ENCODE measurements at places on chromosomes 16 and 17. TPM values are rescaled to one million over a fixed set of nuclear protein-coding genes. Genes with fewer than 3 reads are reported as not detected.
A peak's percentile ranks its signal among the peaks of the same experiment; 100 is the strongest.

GRCh38 chr17:33233811-33234177 lies 59.3 kb downstream of the ASIC2 start:
- H3K4me1 ChIP-seq = no peaks in the 10 kb centered on the region
- H3K27ac ChIP-seq = no peak overlapping the region
- peaks cover 5% of the 10 kb centered on the region for H3K27me3 ChIP-seq
- DNase-seq = no peak
- no peaks in the 10 kb centered on the region for H3K36me3 ChIP-seq

DNA sequence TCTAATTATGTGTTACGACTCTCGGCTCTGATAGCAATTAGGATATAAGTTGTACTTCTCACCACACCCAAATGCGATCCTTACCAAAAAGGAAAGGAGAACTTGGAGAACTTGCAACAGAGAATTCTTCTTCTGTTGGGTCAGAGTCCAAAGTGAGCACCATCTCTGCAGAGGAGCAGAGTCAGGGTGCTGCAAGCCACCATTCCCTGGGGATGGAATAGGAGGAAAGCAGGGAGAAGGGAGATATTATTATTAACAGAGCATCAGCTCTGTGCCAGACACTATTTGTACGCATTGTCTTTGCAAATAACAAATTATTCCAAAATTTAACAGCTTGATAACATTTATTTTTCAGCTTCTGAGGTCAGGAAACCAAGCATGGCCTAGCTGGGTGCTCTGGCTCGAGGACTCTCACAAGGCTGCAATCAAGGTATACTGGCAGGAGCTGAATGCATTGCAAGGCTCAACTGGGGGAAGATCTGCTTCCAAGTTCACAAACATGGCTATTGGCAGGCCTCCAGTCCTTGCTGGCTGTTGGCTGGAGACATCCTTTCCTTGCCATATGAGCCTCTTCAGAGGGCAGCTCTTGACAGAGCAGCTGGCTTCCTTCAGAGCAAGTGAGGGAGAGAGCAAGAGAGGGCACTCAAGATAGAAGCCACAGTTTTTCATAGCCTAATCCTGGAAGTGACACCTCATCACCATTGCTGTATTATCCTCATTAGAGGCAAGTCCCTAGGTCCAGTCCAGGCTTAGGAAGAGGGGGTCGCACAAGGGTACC lies 296.2 kb upstream of the CDH5 start:
- no peaks in the 10 kb centered on the region for H3K4me1 ChIP-seq
- H3K27me3 ChIP-seq = peaks cover 5% of the 10 kb centered on the region
- no peak for DNase-seq
- no peak overlapping the region for H3K27ac ChIP-seq
- no peaks in the 10 kb centered on the region for H3K36me3 ChIP-seq
- no peak overlapping the region for H3K4me3 ChIP-seq

- H3K4me1 ChIP-seq = peaks cover 57% of the 10 kb centered on the region
- peak; percentile 95 for DNase-seq
- H3K27me3 ChIP-seq = no peaks in the 10 kb centered on the region
- H3K4me3 ChIP-seq = peak overlapping the region; percentile 82
- peak overlapping the region; percentile 97 for H3K27ac ChIP-seq
- peaks cover 14% of the 10 kb centered on the region for H3K36me3 ChIP-seq
These were observed 1.4 kb upstream of the VAMP2 start for GRCh38 chr17:8163978-8164814.

DNA sequence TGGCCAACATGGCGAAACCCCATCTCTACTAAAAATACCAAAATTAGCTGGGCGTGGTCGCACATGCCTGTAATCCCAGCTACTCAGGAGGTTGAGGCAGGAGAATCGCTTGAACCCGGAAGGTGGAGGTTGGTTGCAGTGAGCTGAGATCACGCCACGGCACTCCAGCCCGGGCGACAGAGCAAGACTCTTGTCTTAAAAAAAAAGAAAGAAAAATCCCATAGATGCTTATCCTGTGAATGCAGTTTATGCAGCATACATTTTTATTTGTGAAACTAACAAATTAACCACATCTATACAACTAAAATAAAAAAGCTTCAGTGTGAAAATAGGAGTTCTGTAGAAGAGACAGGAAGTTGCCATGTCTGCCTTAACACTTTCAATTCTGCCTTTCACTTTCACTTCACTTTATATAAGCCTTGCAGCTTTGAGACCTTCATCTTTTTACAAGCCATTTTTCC lies 7.1 kb downstream of the IGSF6 start:
- DNase-seq = peak; percentile 55
- peaks cover 2% of the 10 kb centered on the region for H3K36me3 ChIP-seq
- no peaks in the 10 kb centered on the region for H3K27me3 ChIP-seq
- H3K4me3 ChIP-seq = peak overlapping the region; percentile 69

DNA sequence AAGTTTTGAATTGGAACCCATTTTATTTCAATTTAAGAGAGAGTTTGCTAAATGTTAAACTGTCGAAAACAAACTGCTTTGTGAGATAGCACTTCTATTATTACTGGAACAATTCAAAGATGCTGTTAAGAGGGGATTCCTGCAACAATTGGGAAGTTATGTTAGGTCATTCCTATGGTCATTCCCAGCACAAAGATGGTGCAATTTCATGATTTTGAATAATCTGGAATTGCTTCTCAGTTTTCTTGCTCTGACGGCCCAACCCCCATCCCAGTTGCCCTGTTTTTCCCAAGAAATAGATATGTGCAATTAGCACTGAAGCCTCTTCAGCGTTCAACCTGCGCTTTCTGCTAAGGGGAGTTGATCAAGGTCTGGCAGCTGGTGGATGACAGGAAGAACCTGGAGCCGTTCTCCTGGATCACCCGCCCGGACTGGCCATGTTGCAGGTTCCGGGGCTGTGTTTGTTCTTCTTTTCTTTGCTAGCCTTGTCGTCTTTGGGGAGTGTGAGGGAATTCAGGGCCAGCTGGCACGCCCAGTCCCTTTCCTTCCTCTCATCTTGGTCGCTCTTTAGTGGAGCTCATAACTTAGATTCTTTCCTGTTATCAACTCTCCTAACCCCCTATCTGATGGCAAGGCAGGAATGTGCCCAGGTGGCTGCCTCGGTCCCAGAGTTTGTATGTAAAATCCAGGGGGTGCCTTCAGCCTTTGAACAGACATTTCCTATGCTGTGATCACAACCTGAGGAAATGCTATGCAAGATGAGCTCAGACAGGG lies 29.0 kb upstream of the IRF8 start:
- no peak for DNase-seq
- no peak overlapping the region for H3K4me3 ChIP-seq
- H3K27ac ChIP-seq = peak overlapping the region; percentile 55
- H3K36me3 ChIP-seq = no peaks in the 10 kb centered on the region
- H3K4me1 ChIP-seq = peaks cover 34% of the 10 kb centered on the region

DNA sequence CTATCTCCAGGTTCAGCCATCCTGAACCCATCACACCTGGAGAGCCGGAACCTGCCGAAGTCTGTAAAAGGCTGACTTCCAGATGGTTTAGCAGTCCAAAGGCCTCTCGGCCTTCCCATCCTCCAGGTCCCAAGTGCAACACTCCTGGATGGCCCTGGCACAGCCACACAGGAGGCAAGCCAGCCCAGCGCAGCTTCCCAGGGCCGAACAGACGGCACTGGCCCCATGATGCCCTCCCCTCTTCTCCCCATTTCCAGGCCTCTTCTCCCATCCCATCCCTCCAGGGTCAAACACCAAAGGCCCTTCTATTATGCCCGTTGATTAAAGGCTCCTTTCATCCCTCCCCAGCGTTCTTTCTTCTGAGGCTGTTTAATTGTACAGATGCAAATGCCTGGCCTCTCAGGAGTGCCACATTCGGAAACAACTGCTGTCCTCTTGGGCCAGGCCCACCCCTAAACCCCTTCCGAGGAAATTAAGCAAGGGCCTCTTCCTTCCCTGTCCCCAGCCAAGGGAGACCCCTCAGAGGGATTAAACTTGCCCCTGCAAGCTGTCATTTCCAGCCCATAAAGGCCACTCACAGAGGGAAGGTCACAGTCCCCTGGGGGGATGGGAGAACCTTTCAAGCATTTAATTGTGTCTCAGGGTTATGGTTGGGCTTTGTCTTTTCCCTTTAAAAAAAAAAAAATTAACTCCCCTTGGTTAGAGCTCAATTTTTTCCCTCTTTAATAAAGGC lies 30.8 kb downstream of the AXIN2 start:
- H3K27ac ChIP-seq = no peak overlapping the region
- H3K27me3 ChIP-seq = no peaks in the 10 kb centered on the region
- no peak for DNase-seq
- H3K4me1 ChIP-seq = peaks cover 10% of the 10 kb centered on the region

DNA sequence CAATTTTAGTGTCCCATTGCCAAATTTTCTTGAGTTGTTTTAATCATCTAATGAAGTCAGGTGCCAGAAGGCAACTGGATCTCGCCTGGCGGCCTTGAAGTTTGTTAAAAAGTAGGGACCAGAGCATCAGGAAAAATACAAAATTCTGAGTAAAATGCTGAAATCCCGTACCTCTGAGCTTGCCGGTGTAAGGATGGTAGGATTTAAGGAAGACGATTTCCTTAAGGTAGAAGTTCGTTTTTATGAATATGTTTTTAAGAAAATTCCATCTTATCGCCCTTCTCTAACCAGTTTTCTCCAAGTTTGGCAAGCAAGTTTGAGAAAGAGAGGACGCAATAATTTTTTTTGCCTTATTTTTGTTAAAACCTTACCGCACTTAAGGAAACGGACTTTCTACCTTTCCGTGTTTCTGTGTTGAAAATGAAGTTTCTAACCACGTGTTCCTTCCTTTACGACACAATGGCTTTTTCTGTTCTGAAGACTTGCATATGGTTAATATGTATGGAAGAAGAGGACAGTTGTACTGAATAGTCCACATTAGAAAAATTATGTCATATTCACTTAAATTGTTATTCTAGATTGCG lies 748 bp downstream of the ATF7IP2 start:
- H3K4me1 ChIP-seq = peaks cover 37% of the 10 kb centered on the region
- peak overlapping the region; percentile 96 for H3K4me3 ChIP-seq
- peaks cover 21% of the 10 kb centered on the region for H3K36me3 ChIP-seq
- no peak for DNase-seq
- no peaks in the 10 kb centered on the region for H3K27me3 ChIP-seq
- H3K27ac ChIP-seq = peak overlapping the region; percentile 95

- no peaks in the 10 kb centered on the region for H3K4me1 ChIP-seq
- no peak for DNase-seq
- H3K4me3 ChIP-seq = no peak overlapping the region
- no peak overlapping the region for H3K27ac ChIP-seq
These were observed 25.9 kb downstream of the GRIN2C start for GRCh38 chr17:74833501-74834377.

DNA sequence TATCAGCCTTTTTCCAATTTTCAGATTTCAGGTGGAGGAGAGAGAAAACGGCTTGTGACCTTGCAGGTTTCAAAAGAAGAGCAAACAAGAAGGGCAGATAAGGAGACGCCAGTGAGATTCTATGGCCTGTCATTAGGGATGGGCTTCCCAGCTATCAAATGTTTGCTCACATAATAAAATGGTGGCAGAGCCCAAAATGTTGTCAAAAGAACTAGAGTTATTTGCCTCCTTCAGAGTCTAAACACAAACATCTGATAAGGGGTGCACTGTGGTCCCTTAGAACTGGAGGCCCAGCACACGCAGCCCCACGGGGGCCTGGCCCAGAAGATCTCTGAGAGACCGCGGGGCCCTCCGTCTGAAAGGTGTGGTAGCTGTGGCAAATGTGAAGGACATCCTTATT lies 46.1 kb upstream of the DDX52 start:
- H3K27ac ChIP-seq = no peak overlapping the region
- H3K4me3 ChIP-seq = no peak overlapping the region
- H3K36me3 ChIP-seq = no peaks in the 10 kb centered on the region
- no peaks in the 10 kb centered on the region for H3K27me3 ChIP-seq
- DNase-seq = no peak

- H3K36me3 ChIP-seq = no peaks in the 10 kb centered on the region
- H3K27me3 ChIP-seq = peaks cover 8% of the 10 kb centered on the region
These were observed 11.5 kb upstream of the WIPI1 start for GRCh38 chr17:68468788-68469187.

- DNase-seq = no peak
- H3K27ac ChIP-seq = no peak overlapping the region
- H3K4me1 ChIP-seq = no peaks in the 10 kb centered on the region
- no peak overlapping the region for H3K4me3 ChIP-seq
- H3K27me3 ChIP-seq = peaks cover 15% of the 10 kb centered on the region
- H3K36me3 ChIP-seq = no peaks in the 10 kb centered on the region
These were observed 75.8 kb downstream of the WSCD1 start for GRCh38 chr17:6145946-6146345.

GRCh38 chr17:66378296-66378695 lies 75.9 kb downstream of the PRKCA start:
- H3K27ac ChIP-seq = no peak overlapping the region
- H3K4me1 ChIP-seq = peaks cover 69% of the 10 kb centered on the region
- no peak for DNase-seq
- H3K4me3 ChIP-seq = no peak overlapping the region

- H3K36me3 ChIP-seq = peaks cover 13% of the 10 kb centered on the region
- H3K4me3 ChIP-seq = no peak overlapping the region
- no peaks in the 10 kb centered on the region for H3K27me3 ChIP-seq
- no peak for DNase-seq
- no peak overlapping the region for H3K27ac ChIP-seq
These were observed 316.6 kb downstream of the SLC39A11 start for GRCh38 chr17:72775919-72776318.

GRCh38 chr16:86258713-86259112 lies 251.6 kb upstream of the FOXF1 start:
- DNase-seq = no peak
- H3K4me1 ChIP-seq = no peaks in the 10 kb centered on the region
- H3K27ac ChIP-seq = no peak overlapping the region
- H3K4me3 ChIP-seq = no peak overlapping the region
- no peaks in the 10 kb centered on the region for H3K36me3 ChIP-seq
- peaks cover 22% of the 10 kb centered on the region for H3K27me3 ChIP-seq

Gene WDR45B
- total RNA-seq = 25.0 TPM

Gene CD300LF
- total RNA-seq = not detected

Gene PLSCR3
- total RNA-seq = 59.4 TPM

Gene KRTAP9-4
- total RNA-seq = not detected

Gene ZFP3
- total RNA-seq = 0.83 TPM

Gene ENPP7
- total RNA-seq = not detected

Gene CCL14
- not detected for total RNA-seq

Gene PRKCB
- total RNA-seq = 38.9 TPM

Gene ANKRD40CL
- total RNA-seq = not detected

Gene EMP2
- total RNA-seq = not detected

Gene PLA2G10
- not detected for total RNA-seq

Gene CCL16
- total RNA-seq = not detected

Gene ABCA8
- not detected for total RNA-seq

Gene IGF2BP1
- 0.57 TPM for total RNA-seq

Gene MT1H
- total RNA-seq = 5.4 TPM

Gene GCGR
- total RNA-seq = not detected
